T-helper 2 cell treated with Interferon-gamma antibody and Interleukin-4, amounts not matched to agents 100 ng/mL and 5 ng/mL, for 36 hours (primary cell): ENCODE measurements at places on chromosomes 1 and 21. TPM values are rescaled to one million over a fixed set of nuclear protein-coding genes. Genes with fewer than 3 reads are reported as not detected.

Gene GABRD
- 0.18 TPM in 1 of 2 replicates, not detected in the other for total RNA-seq

Gene CA6
- 0.36 and 0.55 TPM in 2 replicates for total RNA-seq

Gene CPTP
- total RNA-seq = 20.0 and 20.7 TPM in 2 replicates

Gene NES
- not detected in 2 replicates for total RNA-seq

Gene CLEC20A
- not detected in 2 replicates for total RNA-seq

Gene ZNF593OS
- total RNA-seq = not detected in 2 replicates

Gene SLC2A5
- 0.05 TPM in 1 of 2 replicates, not detected in the other for total RNA-seq

Gene SLAMF6
- 34.1 and 36.4 TPM in 2 replicates for total RNA-seq

Gene IL19
- 0.95 TPM in 1 of 2 replicates, not detected in the other for total RNA-seq

Gene LIN28A
- total RNA-seq = not detected in 2 replicates
